Osteoblast (primary cell): ENCODE measurements at places on chromosomes 5 and 9.

DNA sequence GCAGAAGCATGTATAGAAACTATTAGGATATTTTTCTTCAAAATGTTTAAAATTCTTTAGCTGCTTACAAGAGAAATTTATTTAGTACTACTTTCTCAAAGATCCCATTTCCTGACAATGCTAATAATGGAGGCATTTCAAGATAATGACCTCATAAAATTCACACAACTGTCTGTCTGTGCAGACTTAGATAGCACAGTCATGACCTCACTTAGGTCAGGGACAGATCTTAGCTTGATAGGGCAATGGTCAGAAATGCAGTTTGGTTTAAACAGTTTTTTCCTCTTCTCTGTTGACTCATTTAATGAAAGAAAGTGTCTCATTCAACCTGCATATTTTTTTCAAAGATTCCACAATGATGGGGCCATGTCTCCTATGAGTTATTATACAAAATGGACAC, 128.4 kb downstream of the GRIA1 start:
- DNase-seq = no peak

DNA sequence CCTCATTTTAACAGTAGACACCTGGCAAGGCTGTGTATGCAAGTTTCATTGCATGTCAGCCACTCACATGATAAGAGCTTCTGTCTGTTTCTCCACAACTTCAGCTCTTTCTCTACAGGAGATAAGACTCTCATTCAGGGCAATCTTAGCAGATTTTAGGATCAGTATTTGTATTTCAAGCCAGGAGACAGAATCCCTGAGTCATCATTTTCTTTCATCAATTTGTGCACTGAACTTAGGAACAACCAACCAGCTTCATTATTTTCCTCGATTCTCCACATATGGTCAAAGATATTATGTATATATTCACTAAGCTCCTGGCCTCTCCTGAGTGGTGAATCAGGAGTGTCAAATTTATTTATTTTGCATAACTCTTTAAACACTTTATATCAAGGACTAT, 181.8 kb upstream of the CCNH start:
- no peak for DNase-seq

DNA sequence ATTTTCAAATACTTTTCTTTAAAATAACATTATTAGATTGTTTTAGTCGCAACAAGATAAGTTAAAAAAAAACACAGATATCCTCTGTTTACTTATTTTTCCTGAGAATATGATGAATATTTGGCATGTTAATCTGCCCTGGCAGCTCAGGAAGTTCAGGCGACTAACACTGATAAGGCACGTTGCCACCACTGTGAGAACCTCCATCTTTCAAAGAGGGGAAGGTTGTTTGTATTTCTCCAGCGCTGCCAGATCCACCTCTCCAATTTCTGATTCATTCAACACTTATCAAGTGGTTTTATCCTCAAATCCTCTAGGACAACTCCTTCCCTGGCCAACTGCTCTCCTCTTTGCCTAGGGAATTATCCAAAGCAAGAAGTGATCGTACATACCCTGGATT, 21.8 kb downstream of the CTNNAL1 start:
- no peak for DNase-seq

DNA sequence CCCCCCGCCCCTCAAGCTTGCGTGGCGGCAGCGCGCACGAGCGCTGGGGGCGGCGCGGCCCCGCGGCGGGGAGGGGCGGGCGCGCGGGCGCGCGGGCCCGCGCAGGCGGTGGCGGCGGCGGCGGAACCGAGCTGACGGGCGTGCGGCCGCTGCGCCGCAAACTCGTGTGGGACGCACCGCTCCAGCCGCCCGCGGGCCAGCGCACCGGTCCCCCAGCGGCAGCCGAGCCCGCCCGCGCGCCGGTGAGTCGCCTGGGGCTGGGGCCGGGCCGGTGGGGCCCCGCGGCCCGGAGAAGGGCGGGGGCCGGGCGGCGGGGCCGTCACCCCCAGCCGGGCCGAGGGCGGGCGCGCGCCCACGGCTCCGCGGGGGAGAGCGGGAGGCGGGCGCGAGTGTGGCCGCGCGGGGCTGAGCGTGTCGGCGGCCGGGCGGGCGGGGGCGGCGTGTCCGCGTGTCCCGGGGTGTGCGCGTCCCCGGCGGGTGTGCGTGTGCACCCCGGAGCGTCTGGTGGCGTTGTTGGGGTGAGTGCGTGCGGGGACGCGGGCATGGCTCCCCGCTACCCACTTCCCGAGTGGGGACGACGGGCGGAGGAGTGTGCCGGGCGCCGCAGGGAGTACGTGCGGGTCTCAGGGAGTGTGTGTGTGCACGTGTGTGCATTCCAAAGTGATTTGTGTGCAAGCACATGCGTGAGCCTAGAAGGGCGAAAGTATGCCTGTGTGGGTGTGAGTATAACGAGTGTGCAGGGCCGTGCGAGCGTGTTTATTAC, at the start of gene NEK6:
Gene NEK6, plus strand, starts transcription at position 106 of the 763 bp plus-strand sequence. CDS start 44,016 bp downstream, outside the sequence.
- DNase-seq = peak; percentile 93

DNA sequence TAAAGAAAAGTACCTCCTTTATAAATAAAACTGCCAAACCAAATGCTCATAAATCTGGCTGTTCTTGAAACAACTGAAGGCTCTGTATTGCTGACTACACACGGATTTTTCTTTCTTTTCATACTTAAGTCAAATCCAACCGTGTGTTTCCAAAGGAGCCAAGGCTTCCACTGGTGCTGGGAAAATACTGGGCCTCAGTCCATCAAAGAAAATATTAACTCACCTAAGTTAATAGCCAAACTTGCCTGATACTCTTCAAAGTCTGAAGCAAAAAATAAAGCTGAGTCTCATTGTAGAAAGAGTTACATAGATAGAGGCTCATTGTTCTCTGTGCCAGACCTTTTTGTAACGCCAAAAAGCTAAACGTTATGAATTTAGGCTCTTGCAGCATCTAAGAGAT, 350.4 kb upstream of the CDH9 start:
- no peak for DNase-seq

DNA sequence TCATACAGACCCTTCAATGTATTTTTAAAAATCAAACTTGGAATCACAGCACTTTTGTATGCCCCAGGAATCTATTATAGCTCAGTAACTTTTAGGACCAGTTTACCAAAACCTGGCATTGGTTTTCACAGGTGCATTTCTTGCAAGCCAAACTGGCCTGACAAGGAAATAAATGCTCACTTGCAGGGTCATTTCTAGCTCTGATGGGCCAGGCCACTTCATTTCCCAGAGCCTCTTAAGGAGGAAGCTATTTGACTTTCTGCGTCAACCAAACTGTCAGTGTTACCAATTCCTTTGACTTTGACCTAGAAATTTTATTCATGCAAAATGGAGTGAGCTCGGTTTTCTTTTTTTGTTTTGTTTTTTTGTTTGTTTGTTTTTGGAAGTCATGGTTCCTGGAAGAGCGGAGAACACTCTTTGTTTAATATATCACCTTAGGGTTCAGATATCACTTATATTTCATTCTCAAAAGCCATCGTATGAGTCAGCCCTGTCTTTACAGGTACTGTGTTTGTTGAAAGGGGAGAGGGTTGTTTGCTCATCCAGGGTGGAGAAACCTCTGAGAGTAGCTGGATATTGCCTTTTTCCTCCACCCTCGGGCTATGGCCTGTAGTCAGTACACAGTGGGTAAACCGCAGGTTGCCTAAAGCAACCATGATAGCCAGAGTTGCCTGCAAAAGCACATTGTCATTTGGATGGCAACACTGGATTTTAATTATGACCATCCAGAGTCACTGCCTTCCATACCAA, 58.9 kb downstream of the GNA14 start:
- no peak for DNase-seq

DNA sequence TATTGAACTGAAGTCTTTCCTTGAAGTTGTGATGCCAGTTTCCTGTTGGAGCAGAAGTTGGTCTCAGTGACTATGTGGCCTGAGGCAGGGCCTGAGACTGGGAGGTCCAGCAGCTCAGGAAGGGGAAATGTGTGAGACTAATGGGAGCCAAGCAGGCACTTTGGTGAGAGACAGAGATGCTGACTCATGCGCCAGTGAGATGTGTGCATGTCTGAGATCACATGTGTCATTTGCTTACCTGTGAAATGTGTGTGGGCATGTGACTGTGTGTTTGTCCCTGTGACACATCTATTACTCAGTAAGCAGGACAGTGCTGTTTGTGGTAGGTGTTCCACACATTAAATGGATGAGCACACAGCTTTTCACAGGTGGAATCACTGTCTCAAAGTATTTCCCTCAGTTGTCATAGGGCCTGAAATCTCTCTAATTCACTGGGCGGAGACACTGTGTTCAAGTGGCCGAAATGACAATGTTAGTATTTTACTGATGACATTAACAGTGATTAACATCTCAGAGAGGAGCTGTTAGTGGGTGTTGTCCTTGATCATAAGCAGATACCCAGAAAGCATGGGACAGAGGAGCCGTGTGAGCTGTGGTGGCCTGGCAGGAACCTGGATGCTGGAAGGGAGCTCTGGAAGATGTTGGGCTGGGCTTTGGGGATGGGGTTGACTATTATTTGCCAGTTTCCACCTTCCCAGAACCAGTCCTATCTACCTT, 7.4 kb downstream of the NPR2 start:
- peak; percentile 53 for DNase-seq

DNA sequence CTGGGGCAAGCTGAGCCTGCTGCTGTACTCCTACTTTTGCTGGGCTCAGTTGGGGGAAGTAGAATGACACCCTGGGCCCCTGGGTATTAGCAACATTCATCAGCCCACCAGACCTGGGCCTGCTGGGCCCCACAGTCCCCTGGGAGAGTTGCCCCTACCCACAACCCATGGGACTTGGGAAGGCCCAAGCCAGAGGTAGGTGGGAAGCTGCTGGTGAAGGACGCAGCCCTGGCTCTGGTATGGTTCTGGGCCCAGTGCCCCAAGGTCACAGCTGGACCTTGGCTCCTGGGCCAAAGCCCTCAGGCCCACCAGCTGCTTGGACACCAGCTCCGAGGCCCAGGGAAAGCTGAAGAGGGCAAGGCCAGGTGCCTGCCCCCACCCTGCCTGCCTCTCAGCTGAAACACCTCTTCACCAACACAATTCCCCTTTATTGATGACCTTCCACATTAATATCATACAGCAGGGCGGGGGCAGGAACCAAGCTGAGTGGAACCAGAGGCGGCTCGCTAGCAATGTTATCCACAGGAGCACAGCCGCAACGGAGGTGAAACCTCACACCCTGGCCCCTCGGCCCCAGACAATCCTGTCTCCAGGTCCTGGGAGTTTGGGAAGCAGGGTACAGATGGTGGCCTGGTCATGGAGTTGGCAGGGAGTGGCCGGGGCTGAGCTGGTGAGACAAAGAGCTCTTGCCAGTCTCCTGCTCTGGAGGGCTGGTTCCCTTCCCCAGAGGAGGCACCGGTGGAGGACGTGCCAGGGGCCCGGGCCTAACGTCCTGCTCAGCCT, 13.7 kb downstream of the DOLPP1 start:
- peak; percentile 83 for DNase-seq

DNA sequence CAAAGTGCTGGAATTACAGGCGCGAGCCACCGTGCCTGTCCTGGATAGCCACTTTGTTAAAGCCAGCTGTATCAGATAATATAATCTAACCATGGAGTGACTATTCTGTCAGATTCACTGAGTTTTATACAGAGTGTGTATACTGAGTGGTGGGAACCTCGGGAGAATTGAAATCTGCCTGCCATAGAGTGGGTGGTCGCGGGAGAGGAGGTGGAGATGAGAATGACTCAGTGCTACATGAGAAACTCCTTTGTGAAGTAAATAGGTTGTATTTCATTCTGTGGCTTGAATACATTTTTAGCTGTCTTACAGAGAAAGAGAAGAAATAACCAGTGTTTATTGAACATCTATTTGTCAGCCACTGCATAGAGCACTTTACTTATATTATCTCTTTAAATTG, 26.4 kb downstream of the ATP6V0E1 start:
- no peak for DNase-seq

- peak; percentile 88 for DNase-seq
Measured at GRCh38 chr9:38687389-38687842, 32.5 kb downstream of the FAM240B start.

DNA sequence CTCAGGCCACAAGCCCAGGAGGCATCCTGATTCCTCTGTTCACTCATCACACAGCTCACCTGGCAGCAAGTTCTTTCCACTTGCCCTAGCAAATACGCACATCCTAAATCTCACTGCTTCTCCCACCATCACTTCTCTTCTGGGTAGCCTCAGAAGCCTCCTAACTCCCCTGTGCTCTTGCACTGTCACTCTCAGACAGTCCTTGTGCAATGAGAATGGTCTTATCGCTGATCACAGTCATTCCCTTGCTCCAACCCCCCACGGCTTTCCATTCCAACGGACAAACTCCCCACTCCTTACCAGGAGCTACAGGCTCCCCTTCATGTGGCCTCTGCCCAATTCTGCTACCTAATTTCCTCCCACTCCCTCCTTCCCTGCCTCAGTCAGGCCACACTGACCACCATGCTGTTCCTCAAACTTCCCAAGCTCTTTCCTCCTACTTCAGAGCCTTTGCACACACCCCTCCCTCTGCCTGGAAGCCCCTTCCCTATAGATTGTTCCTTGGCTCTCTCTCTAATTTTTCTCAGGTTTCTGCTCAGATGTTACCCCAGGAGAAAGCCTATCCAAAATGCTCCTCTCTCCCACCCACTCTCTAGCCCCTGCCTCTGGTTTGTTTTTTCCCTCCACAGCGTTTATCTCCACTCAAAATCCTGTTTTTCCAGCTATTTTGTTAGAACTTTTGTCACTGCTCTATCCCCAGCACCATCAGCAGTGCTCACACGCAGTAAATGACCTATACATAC, 34.1 kb upstream of the TNFAIP8 start:
- DNase-seq = no peak

DNA sequence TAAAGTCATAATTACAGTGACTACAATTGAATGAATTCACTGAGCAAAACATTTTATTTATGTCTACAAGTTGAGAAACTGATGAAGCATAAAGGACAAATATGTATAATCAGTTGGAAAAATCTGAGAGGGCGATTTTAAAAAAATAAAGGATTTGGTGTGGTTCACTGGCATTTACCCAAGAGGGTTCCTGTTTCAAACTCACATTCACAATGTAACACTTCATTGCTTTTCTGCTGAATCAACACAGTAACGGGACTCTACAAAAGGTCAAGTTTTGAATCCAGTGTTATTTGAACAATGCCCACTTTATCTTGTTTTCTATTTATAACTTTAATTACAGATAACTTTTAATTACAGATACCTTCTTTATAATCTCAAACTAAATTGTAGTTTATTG, 138.6 kb downstream of the NUDT12 start:
- DNase-seq = no peak

GRCh38 chr5:5061836-5062235, 78.3 kb upstream of the ADAMTS16 start:
- DNase-seq = no peak

DNA sequence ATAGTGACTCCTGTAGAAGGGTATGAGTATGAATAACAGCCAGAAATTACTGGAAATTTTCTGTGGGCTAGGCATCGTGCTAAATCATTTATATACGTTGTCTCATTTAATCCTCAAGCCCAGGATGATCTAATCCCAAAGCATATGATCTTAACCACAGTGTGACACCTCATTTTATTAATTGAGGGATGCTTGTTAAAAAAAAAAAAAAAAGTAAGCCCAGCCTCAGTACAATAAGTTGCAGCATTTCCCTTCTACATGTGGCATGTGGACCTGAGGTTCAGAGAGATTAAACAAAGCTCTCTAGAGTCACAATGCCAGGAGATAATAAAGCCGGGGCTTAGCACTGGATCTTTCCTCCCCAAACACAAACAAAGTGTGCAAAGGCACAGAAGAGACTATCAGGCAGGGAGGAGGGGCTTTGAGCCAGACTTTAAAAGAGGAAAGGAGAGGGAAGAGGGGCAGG, 49.5 kb downstream of the KLF4 start:
- DNase-seq = no peak
